GM23338 (cell line): ENCODE measurements at places on chromosomes 6 and 20.

DNA sequence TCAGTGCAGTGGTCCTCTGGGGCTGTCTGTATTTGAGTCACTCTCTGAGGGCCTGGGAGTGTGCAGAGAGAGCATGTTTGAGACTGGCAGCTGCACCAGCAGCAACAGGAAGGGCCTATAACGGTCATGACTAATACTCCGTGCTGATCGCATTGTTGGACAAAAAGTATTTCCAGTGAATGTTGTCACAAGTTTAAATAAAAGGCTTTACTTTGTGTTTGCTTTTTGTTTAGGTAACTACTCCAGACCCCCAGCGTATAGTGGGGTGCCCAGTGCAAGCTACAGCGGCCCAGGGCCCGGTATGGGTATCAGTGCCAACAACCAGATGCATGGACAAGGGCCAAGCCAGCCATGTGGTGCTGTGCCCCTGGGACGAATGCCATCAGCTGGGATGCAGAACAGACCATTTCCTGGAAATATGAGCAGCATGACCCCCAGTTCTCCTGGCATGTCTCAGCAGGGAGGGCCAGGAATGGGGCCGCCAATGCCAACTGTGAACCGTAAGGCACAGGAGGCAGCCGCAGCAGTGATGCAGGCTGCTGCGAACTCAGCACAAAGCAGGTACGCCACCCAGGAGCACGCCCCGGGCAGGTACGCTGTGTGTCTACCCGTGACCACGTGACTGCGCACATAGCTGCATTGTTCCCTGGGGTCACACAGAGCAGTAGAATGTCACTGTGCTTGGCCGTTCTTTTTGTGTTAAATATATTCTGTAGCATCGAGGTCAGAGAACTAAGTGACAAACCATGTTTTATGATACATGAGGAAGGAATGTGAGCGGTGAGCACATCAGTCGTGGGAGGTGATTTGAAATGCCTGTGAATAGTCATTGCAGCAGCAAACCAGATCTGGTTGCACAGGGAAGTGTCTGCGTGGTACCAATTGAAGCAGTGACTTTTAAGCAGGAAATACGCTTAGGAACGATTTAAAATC lies 174.7 kb downstream of the TMEM242 start:
- DNase-seq: no peak

GRCh38 chr6:100322886-100323285 lies 141.8 kb downstream of the SIM1 start:
- no peak for DNase-seq

GRCh38 chr6:122400121-122400450 lies 634 bp downstream of the HSF2 start:
- peak; percentile 40 for DNase-seq

- DNase-seq: no peak
Measured at GRCh38 chr6:115865914-115866313, 194.8 kb downstream of the FRK start.

DNA sequence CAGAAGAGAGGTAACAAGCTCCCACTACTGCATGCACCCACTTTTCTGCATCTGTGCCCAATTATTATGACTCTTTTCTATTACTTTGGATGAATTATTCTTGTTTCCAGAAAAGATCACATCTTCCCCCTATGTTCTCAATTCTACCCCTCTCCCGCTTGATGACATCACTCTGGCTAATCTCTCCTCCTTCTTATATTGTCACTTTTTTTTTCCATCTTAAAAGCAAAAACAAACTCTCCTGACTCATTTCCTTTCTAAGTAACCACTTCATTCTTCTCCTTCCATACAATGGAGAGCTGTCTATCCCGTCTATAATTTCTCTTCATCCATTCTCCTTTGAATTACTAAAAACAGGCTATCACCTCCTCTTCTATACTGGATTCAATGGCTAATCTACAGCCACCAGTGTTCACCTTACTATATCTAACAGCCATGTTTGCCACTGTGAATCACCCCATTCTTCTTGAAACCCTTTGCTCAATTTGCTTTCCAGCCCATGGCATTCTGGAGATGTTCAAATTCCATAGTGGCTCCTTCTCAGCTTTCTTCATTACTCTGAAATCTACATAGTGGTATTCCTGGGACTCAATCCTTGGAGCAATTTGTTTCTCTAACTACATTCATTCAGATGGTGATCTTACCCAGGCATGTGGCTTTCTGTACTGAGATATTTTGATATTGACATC lies 378.4 kb downstream of the ARHGAP18 start:
- no peak for DNase-seq

- no peak for DNase-seq
Measured at GRCh38 chr20:5670874-5671273, 79.3 kb upstream of the SHLD1 start.

GRCh38 chr20:2042400-2042799 lies 48.5 kb upstream of the PDYN start:
- DNase-seq: no peak

DNA sequence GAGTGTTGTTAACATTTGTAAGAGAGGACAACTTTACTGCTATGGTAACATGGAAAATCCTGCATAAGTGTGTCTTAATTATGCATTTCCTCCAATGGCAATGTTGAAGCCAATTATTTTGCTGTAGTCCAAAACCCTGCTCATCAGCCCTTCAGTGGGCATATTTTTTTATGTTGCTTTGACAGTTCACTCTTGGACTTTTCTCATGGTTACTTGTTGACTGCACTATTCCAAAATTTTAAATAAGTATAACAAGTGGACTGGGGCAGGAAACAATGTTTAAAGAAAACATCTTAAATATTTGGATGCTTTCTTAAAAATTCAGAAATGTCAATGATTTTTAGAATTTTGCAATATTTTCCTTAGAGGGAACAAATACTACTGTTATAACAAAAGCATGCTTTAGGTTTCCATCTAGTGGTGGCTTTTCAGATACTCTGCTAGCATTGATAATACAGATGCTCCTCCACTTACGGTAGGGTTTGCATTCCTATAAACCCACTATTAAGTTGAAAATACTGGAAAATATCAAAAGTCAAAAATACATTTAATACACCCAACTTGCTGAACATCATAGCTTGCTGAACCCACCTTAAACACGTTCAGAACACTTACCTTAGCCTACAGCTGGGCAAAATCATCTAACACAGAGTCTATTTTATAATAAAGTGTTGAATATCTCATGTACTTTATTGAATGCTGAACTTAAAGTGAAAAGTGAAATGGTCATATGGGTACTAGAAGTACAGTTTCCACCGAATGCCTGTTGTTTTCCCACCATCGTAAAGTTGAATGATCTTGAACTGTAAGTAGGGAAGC lies 86.4 kb downstream of the ADGRG6 start:
- DNase-seq: peak; percentile 73

GRCh38 chr6:129946439-129947140 lies 71.8 kb upstream of the L3MBTL3 start:
- DNase-seq: peak; percentile 79

DNA sequence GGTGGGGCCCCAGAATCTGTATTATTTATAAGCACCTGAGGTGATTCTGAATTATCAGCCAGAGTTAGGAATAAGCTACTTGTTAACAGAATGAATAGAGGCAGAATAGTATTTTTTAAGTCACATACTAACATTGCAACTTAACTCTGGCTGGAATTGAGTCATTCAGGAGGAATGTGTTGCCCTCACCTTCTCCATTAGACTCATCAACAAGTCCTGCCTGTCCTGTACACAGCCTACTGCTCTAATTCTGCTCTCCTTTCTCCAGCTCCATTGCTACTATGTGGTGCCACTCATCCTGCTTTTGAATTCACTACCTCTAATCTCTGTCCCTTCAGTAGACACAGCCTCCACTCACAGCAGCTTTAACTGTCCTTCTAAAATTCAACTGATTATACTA lies 669.4 kb downstream of the DHX35 start:
- DNase-seq: no peak

GRCh38 chr6:108117427-108118358 lies 43.2 kb upstream of the OSTM1 start:
- peak; percentile 88 for DNase-seq

- DNase-seq: no peak
Measured at GRCh38 chr6:135887069-135887468, 35.6 kb downstream of the PDE7B start.

DNA sequence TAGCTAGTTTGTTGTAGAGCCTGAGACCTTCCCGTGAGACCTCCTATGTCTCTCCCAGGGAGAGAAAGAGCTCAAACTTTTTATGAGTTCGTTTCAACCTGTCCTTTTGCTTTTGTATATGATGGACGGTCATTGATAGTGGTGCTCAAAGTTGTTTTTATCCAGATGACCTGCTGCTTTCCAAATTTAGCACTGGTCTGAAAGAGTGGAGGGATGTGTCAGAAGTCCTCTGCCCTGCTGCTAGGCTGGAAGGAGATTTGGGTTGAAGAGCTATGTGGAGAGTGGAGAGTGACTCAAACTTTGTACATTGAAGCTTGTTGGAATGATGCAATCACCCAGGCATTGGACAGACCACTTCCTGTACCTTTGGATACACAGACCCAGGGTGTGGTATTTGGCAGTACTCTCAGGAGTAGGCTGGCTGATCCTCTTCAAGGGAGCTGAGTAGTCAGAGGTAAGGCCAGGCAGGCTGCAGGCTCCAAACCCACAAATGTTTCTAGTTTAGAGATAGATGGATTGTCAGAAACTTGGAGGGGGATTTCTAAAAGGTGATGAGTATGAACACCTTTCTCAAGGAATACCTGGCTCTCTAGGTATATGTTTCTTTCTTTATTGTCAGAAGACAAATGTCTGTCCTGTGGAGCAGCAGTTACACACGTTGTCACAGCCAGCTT lies 49.4 kb upstream of the RREB1 start:
- DNase-seq: no peak

GRCh38 chr6:130202782-130203181 lies 20.0 kb downstream of the SAMD3 start:
- peak; percentile 70 for DNase-seq

GRCh38 chr6:112253498-112253840 lies 898 bp downstream of the LAMA4 start:
- no peak for DNase-seq

DNA sequence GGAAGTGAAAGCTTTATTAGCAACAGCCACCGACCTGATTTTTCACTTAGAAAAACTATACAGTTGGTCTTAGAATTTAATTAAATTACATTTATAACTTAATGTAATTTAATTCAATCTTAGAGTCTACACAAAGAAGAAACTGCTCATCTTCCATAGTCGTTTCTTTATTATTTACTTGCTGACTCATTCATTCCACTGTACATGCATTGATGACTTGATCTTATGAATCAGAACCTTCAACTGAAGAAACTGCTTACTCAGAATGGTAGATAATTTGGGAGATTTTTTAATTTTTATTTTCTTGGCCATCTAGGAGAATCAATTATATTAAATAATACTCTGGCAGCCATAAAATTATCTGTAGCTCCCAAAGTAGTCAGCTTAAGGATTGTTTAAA lies 1021.6 kb upstream of the FLRT3 start:
- DNase-seq: no peak

- DNase-seq: no peak
Measured at GRCh38 chr6:81486234-81486633, 266.2 kb downstream of the TENT5A start.

DNA sequence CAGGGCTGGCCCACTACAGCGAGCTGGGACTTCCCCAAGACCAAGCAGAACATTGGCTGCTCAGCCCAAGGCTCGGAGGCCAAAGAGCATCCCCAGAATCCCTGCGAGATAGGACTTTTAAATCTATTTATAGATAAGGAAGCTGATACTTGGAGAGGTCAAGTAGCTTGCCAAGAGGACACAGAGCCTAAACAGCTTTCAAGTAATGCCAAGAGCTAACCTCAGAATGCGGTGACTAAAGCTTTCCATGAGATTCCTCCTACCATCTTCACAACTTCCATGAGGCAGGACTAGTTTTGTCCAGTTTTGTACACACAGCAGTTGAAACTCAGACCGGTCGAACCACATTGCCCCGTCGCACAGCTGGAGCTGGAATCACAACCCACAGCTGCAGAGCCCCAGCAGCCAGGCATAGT lies 168.1 kb upstream of the TOP1 start:
- no peak for DNase-seq

GRCh38 chr6:110813338-110814101 lies 1.7 kb downstream of the CDK19 start:
- peak; percentile 14 for DNase-seq

GRCh38 chr20:35558451-35558850 lies 16.6 kb downstream of the ERGIC3 start:
- no peak for DNase-seq

DNA sequence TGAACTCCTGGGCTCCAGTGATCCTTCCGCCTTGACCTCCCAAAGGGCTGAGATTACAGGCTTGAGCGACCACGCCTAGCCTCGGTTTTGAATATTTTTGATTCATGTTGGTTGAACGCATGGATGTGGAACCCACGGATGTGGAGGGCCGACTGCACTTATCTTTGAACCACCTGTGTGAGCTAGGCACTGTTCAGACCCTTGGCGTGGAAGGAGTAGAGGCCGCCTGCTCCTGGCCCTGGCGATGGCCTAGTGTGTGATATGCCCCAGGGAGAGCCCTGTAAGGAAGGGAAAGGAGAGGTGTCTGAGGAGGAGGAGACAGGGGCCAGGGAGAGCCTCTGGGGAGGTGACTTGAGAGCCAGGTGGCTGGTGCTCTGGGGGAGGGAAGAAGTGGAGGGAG lies 64.3 kb downstream of the BCAS4 start:
- no peak for DNase-seq

GRCh38 chr6:29671026-29671425 lies 9.9 kb downstream of the ZFP57 start:
- DNase-seq: no peak

DNA sequence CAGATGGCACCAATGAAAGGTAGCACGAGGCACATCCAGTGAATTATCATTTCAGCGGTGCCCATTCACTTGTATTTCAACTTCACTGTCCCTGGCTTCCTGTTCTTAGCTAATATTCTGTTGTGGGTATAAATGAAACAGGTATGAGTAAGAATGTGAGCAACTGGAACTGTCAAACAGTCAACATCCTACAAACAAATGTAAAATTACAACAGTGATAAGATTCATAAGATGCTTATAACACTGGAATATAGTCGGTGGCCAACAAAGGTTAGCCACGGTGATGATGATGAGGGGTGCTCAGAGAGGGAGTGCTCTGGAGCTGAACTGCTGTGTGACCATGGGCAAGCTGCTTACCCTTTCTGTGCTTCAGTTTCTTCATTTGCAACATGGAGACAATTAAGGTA lies 74.9 kb upstream of the TOX2 start:
- no peak for DNase-seq

GRCh38 chr6:167662881-167663205 lies 163.9 kb upstream of the AFDN start:
- DNase-seq: no peak

- DNase-seq: no peak
Measured at GRCh38 chr6:78511009-78511408, 356.3 kb upstream of the IRAK1BP1 start.
